Activated CD4-positive, alpha-beta T cell treated with anti-CD3 and anti-CD28 coated beads for 36 hours (primary cell): ENCODE measurements at places on chromosomes 1 and 21.

- DNase-seq, result no peak
Measured at GRCh38 chr1:118049981-118050380, 120.4 kb downstream of the WDR3 start.

- DNase-seq, result peak; percentile 78
Measured at GRCh38 chr1:26529655-26530409, at the start of gene RPS6KA1. Gene RPS6KA1, plus strand, starts transcription at chr1:26529761. Its CDS starts 160 bp downstream, at chr1:26529921.

GRCh38 chr1:22806584-22806983 is 95.9 kb downstream of the EPHB2 start:
- no peak for DNase-seq

GRCh38 chr1:44941424-44942324 is 44.7 kb downstream of the EIF2B3 start:
- DNase-seq, result peak; percentile 31

DNA sequence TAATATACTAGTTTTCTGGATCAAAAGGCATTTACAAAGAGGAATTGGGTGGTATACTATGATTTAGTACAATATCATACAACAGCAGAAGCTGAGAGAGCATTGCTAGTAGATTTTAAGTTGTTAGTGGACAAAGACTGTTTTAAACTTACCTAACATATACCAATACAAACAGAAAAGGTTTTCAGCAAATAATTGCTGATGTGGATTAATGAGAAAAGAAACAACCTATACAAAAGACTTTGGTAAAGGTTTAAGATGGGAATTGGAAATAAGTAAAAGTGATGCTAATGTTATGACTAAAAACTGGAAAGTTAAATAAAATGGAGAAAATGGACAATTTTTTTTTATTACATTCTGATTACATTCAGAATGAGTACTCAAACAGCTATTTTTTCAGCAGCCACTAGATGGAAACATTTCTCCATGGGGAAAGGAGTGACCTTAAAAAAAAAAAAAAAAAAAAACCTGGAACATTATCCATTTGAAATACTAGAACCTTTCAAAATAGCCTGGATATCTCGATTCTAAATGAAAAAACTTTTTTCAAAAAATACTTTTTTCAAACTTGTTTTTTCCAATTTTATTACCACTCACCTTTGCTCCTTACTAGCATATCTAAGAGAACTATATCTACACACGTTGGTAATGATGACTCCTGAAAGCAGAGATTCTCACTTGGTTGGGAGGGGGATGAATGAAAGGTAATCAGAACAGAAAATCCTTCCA is 55.4 kb downstream of the EPRS1 start:
- no peak for DNase-seq
